ENCODE measurements at places on chromosomes 11 and 22.

DNA sequence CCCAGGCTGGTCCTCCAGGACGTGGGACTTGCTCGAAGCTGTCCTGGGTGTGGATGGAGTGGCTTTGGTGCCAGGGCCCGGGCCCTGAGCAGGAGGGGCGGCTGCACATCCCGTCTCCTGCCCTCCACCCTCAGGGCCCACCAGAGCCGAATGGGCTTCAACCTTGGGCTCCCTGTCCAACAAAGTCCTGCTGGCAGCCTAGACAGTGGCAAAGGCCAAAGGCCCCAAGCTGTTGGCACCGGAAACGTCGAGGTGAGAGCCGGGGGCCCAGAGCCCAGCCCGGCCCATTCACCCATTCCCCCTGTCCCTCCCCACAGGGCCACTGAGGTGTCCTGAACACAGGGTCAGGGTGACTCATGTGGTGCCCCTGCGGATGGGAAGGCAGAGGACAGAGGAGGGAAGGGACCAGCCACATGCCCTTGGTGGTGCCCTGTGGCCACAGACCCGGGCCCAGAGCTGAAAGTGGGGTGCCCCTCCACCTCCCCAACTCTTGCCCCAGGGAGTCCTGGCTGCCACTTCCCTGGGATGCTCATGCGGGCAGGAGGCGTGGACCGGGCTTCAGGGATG, 9.1 kb downstream of the TSPAN32 start:
- no peak for DNase-seq

GRCh38 chr11:68398995-68399851, 61.3 kb upstream of the PPP6R3 start:
- no peak for DNase-seq

- no peak for DNase-seq
These were observed 122.5 kb downstream of the WNT11 start for GRCh38 chr11:76083563-76084451.

DNA sequence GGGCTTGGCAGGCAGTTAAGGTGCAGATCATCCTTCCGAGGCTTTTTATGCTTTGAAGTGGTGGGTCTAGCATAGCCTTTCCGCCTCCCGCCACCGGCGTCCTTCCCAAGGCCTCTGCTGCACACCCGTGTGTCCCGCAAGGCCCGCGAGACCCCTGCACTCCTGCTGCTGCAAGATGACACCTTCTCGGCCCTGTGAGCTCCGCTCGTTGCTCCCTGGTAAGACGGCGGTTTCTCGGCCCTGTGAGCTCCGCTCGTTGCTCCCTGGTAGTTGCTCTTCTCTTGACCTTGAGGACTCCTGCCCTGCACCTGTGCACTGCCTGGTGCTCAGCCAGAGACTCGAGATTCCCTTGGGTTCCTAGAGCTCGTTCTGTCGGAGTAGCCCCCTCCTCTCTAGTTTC, 17.9 kb upstream of the TRMU start:
- no peak for DNase-seq

GRCh38 chr11:15672825-15673224, 558.1 kb downstream of the INSC start:
- no peak for DNase-seq

GRCh38 chr11:44651535-44652155, 75.1 kb upstream of the TSPAN18 start:
- no peak for DNase-seq

DNA sequence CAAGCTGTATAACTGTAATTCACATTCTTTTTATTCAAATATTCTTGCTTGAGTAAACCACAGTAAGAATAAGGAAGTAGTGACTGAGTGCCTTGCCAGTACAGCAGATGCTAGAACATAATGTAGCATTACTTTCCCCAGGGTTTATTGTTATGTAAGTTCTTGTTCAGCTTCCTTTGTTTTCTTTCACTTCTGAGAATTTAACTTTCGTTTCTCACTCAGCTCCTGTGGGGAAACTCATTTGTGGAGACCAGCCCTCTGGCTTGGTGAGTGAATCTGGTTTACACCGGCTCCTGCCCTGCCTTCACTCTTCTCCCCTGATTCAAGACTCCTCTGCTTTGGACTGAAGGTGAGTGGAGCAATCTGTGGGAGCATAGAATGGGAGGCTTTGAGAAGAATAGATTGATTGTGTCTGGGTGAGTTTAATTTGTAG, at the start of gene TRIM22:
Gene TRIM22 (plus strand): TSS at position 240 of the 433 bp plus-strand sequence. CDS start 6,443 bp downstream, outside the sequence.
- peak; percentile 45 for DNase-seq

DNA sequence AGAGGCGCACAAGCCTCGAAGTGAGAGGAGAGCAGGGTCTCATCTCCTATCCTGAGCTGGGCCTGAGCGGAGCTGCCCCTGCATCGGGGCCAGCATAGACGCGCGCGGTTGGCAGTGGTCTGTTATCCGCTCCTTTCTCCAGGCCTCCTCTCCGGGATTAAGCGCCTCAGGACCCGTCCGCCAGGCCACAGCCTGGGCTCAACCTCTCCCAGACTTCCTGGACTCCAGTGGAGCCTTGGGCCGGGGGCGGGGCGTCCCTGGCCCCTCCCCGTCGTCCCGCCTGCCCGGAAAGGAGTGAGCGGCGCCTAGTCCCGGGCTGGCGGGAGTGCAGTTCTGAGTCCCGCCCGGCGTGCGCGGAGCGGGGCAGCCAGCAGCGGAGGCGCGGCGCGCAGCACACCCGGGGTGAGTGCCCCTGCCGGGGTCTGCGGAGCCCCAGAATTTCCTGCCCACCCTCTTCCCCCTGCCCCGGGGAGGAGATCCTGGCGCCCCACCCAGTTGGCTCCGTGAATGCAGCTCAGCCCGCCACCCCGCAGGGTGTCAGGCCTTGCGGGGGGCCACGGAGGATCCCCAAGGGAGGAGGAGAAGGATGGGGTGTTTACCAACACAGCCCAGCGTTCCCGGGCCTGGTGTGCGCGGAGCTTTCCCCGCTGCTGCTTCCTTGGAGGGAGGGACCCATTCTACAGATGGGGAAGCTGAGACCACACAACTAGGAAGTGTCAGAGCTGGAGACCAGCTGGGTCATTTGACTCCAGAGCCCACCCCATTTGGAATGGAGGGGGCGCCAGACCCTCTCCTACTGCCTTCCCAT, at the start of gene TCIRG1:
Gene TCIRG1 (plus strand): TSS at position 308 of the 808 bp plus-strand sequence. CDS start 2,247 bp downstream, outside the sequence.
- peak; percentile 93 for DNase-seq

- no peak for DNase-seq
These were observed 21.9 kb downstream of the CASP12 start for GRCh38 chr11:104876324-104876723.

GRCh38 chr11:126060757-126061171, 1.9 kb downstream of the CDON start:
- DNase-seq: no peak

- no peak for DNase-seq
These were observed 466.3 kb downstream of the GUCY1A2 start for GRCh38 chr11:106551744-106552673.

DNA sequence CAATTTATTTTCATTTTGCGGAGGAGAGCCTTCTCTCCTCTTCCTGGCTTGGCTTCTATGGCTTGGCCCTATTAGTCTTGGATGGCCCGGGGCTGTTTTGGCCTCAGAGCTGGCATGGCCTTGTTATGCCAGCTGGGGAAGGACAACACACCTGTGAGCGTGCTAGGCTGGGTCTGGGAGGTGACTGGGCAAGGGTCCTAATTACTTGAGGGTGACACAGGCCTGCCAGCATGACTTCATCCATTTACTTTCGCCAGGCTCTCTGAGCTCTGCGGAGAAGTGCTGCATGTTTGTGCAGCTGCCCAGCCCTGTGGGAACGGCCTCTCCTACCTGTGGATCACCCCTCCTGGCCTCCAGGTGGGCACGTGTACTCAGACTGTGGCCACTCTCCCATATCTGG, 153.6 kb downstream of the SNX19 start:
- no peak for DNase-seq

GRCh38 chr22:40531951-40532900, 104.3 kb downstream of the MRTFA start:
- no peak for DNase-seq

Data from GM12891 (cell line).